ENCODE measurements at places on chromosomes 7 and 10.

DNA sequence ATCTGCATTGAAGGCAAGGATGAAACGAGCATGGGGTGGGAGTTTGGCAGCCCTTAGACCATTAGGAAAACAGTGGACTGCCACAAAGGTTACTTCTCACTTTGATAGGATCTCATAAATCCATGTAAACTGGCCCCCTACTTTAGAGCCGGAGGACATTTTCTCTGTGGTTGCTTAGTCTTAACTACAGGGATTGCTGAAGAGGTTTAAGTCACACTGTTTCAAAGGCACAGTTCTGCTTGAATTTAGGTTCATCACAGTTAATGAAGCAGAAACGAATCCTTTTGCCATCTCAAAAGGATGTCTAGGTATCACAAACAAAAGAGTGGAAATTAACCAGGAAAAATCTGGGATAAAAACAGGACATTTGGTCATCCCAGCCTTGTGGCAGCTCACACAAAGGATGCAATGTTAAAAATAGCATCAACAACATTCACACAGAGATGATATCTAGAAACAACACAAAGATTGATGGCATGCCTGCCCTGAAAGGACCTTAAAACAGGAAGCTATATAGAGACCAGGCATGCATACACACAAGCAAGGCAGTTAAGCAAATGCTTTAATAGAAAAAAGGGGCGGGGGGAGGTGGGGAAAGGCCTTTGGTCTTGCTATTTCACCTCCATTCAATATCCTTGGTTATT lies 74.0 kb downstream of the DOCK4 start:
- no peak for DNase-seq

- no peak for DNase-seq
Measured at GRCh38 chr7:107874605-107875446, 16.2 kb upstream of the DLD start.

- DNase-seq = no peak
Measured at GRCh38 chr10:17199351-17199804, 2.1 kb downstream of the TRDMT1 start.

GRCh38 chr7:41459623-41460261 lies 243.1 kb downstream of the INHBA start:
- DNase-seq = no peak

GRCh38 chr10:101550965-101551364 lies 37.1 kb downstream of the POLL start:
- no peak for DNase-seq
